ENCODE measurements at places on chromosomes 12 and 14.

DNA sequence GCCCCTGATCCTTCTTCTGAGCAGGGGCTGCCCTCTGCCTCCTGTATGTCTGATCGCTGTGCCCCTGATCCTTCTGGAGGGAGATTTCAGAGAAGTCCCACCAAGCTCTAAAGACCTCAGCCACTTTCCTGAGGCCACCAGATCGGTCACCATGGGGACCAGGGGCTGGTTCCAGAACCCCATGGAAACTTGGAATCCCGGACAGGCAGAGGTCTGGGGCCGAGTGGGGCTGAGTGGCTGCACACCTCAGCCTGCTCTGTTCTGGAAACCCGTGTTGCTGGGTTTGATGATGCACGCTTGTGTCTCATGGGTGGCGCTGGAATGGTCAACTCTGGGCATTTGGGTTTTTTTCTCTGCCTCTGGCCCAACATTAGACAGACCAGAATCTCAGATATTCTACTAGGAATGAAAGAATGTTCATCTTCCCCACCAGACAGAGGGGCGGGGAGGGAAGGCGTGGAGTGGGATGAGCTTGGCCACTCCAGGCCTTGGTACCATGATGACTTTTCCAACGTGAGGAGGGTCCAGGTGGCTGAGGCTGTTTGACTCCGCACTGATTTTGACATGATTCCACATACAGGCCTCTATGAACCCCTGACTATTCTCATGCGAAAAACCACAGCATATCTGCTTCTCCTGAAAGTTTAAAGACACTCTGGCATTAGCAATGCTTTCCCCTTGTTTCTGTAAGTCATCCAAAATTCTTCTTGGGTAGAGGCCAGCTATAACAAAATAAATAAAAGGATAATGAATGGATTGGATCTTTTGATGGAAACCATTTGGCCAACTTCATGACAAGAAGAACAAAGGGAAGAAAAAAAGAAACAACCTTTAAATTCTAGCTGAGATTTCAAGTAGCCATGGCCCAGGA, 114.5 kb downstream of the ADGRD1 start:
- H3K4me3 ChIP-seq, result no peak overlapping the region
- no peak for DNase-seq
- H3K36me3 ChIP-seq, result no peaks in the 10 kb centered on the region
- H3K27ac ChIP-seq, result no peak overlapping the region

GRCh38 chr12:89781946-89782550, 73.4 kb upstream of the ATP2B1 start:
- H3K36me3 ChIP-seq, result no peaks in the 10 kb centered on the region
- H3K27me3 ChIP-seq, result no peaks in the 10 kb centered on the region
- H3K4me3 ChIP-seq, result no peak overlapping the region

DNA sequence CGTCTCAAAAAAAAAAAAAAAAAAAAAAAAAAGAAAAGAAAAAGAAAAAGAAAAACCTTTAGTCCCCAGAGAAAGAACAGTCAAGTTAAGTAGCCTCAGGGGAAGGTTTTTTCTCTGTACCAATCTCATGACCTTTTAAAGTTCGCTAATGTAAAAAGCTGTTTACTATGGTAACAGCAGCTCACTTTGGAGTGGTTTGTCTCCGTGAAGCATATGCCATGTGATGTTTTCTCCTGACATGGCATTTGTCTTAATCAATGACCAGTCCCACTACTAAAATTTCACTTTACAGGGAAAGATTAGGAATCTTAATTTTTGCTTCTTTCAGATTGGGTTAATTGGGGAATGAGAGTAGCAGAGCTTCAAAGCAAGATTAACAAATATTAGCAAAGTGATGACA, 4.3 kb downstream of the RNF212B start:
- H3K4me1 ChIP-seq, result no peaks in the 10 kb centered on the region
- no peaks in the 10 kb centered on the region for H3K36me3 ChIP-seq
- DNase-seq, result no peak
- H3K27me3 ChIP-seq, result no peaks in the 10 kb centered on the region
- no peak overlapping the region for H3K4me3 ChIP-seq

GRCh38 chr12:12930633-12931219, 21.2 kb downstream of the GPRC5D start:
- no peaks in the 10 kb centered on the region for H3K4me1 ChIP-seq
- no peaks in the 10 kb centered on the region for H3K36me3 ChIP-seq
- H3K27ac ChIP-seq, result no peak overlapping the region
- DNase-seq, result no peak
- no peaks in the 10 kb centered on the region for H3K27me3 ChIP-seq

- no peak overlapping the region for H3K4me3 ChIP-seq
- H3K4me1 ChIP-seq, result no peaks in the 10 kb centered on the region
- no peaks in the 10 kb centered on the region for H3K27me3 ChIP-seq
- no peaks in the 10 kb centered on the region for H3K36me3 ChIP-seq
Measured at GRCh38 chr14:92914087-92914656, 8.8 kb upstream of the CHGA start.

GRCh38 chr12:130081117-130081805, 81.0 kb upstream of the FZD10 start:
- H3K36me3 ChIP-seq, result no peaks in the 10 kb centered on the region
- no peak for DNase-seq
- no peaks in the 10 kb centered on the region for H3K27me3 ChIP-seq
- H3K27ac ChIP-seq, result no peak overlapping the region

Data from iPS DF 6.9 (cell line).